Activated CD4-positive, CD25-positive, alpha-beta regulatory T cell treated with anti-CD3 and anti-CD28 coated beads, Interleukin-2, amount 50 U/mL, for 24 hours (primary cell): ENCODE measurements at places on chromosomes 16 and 17.

- no peak for ATAC-seq
Observed at GRCh38 chr17:38747463-38748148, 530 bp downstream of the PCGF2 start.

- ATAC-seq, result no peak
Observed at GRCh38 chr16:10205688-10206087, 23.5 kb upstream of the GRIN2A start.

- no peak for ATAC-seq
Observed at GRCh38 chr17:62923258-62924150, 42.5 kb upstream of the TANC2 start.

- no peak for ATAC-seq
Observed at GRCh38 chr16:27977966-27978365, 85.5 kb downstream of the GSG1L start.

GRCh38 chr17:32746280-32746679 lies 130.6 kb downstream of the MYO1D start:
- no peak for ATAC-seq

DNA sequence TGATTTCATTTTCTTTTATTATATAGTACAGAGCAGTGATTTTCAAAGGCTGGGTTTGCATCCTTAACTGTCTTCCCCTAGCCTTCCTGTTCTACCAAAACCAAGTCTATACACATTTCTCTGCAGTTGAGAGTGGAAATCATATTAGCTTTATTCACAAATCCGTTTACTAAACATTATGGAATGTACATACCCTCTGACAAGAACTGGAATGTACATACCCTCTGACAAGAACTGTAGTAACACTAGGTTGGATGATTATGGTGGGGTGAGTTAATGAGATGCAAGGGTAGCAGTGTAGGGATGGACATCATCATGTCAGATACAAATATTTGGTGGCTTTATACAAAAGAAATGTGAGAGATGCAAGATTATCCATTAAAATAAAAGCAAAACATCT lies 154.8 kb downstream of the CYB561 start:
- no peak for ATAC-seq

GRCh38 chr17:32470405-32471167 lies 16.2 kb upstream of the CDK5R1 start:
- ATAC-seq, result no peak

DNA sequence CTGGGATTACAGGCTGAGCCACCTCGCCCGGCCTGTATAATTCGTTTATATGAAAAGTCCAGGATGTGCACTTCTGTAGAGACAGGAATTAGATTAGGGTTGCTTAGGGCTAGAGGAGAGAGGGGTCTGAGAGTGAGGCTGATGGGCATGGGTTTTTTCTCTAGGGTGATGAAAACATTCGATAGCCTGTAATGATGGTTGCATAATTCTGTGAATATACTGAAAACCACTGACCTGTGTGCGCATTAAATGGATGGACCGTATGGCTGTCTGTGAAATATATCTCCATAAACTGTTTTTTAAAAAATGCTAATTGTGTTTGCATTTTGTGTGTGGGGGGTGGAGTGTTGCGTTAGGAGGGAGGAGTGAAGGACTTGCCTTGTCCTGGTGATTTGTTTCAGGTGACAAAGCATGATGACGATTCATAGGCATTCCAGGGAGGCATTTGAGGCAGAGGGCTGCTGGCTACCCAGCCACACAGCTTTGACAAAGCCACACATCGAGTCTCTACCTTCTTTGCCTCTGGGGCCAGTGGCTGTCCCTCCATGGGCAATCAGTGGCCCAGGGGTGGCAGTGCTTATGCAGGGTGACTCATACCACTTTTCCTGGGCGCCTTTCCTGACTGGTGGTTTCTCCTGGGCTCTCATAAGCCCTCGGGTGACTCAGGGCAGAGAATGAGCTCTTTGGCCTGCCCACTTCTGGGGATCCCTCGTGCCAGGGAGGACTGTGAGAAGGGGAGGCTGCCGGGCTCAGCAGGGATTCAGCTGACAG lies 148.5 kb upstream of the WSCD1 start:
- no peak for ATAC-seq

- ATAC-seq, result no peak
Observed at GRCh38 chr16:56369202-56369601, 56.1 kb downstream of the AMFR start.

GRCh38 chr16:66859397-66860068 lies 15.3 kb downstream of the CA7 start:
- ATAC-seq, result no peak

DNA sequence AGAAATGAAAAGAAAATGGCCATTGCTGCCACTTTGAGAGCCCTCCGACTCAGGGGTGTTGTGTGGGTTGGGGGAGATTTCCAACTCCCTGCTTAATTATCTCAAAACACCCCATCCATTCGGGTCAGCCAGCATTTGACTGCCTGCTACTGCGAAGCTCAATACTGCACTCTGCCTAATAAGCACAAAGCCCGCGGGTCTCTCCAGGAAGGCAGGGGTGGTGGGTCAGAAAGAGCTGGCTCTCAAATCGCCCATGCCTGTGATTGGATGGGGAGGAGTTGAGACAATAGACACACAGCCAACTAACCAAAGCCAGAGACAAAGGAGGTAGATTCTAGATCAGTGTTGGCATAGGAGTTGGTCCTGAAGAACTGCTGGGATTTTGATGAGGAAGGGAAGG lies 2.3 kb upstream of the XAF1 start:
- ATAC-seq, result no peak

- no peak for ATAC-seq
Observed at GRCh38 chr16:4332083-4332482, 16.2 kb downstream of the GLIS2 start.

DNA sequence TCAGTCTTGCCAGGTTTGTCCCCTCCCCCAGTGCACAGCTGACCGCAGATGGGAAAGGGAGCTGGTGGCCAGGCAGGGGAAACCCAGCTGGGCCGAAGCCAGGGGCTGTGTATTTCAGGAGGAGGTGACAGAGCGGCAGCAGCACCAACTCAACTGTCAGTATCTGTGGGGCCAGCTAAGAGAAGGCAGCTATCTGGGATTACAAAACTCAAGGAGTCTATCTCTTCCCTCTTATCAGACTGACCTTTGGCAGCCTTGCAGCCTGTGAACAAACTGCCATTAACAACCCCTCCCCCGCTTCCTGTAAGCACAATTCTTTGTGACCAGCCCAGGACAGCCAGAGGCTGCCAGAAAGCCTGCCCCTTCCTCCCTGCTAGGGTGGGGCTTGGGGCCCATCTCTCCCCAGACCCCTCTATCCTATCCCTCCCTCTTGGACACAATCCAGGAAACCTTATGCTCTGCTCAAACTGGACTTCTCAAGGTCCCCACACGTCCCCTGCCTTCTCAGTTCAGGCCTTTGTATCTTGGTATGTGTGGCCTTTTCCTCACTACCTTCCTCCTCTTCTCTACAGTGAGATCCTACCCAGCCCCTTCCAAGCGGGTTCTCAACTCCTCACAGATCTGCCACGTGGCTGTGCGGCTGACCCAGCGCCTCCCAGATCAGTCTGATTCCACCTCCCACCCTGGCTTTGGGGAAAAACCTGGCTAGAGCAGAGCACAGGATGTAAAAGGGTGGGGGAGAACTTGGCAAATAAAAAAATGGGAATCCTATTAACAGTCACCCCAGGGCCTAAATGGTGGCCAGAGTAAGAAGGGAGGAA lies 10.5 kb downstream of the ST3GAL2 start:
- peak; percentile 67 for ATAC-seq

GRCh38 chr17:80024206-80024972 lies 11.3 kb downstream of the TBC1D16 start:
- no peak for ATAC-seq

DNA sequence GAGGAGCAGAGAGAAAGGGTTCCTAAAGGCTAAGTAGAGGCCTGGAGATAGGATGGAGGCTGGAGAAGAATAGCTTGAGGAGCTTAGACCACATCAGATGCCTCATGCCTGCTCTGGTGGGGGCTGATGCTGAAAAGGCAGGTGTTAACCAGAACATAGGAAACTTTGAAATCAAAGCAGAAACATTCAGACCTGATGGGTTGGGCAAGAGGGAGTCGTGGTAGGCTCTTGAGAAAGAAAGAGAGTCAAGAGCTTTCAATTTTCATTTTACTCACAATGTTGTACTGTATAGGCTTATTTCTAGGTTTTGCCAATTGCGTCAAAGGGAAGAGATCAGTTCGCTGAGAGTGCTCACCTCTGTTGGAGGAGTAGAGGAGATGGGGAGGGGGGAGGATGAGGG lies 406.6 kb upstream of the SALL1 start:
- no peak for ATAC-seq

DNA sequence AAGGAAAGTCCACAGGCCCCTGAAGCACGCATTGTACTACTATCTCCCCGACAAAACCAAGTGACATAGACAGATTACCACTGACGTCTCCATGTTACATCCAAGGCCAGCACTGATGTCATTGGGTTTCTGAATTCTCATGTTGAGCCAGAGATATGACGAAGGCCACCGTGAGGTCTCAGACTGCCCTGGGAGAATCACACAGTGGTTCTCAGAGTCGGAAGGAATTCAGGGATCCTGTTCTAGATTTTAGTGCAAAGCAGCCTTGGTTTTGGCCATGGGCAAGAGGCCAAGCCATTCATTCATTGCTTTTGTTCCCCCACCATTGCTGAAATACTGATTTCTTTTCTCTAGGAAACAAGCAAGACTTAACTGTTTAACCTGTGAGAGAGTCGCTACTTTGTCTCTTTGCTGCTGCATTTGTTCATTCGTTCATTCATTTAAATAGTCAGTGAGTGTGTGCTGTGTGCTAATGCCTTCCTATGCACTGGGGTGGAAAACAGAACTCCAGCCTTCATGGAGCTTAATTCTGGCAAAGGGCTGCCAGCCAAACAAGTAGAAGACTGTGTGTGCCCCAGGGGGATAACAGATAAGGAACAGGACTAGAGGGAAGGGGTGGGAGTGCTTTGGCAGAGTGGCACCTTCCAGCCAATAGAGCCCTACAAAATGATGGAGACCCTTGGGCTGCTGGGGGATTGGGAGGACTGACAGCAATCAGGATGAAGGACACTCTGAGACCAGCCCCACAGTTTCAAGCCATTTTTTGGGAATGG lies 222.3 kb downstream of the MSI2 start:
- no peak for ATAC-seq

GRCh38 chr16:8694795-8695728 lies 20.6 kb downstream of the ABAT start:
- no peak for ATAC-seq

DNA sequence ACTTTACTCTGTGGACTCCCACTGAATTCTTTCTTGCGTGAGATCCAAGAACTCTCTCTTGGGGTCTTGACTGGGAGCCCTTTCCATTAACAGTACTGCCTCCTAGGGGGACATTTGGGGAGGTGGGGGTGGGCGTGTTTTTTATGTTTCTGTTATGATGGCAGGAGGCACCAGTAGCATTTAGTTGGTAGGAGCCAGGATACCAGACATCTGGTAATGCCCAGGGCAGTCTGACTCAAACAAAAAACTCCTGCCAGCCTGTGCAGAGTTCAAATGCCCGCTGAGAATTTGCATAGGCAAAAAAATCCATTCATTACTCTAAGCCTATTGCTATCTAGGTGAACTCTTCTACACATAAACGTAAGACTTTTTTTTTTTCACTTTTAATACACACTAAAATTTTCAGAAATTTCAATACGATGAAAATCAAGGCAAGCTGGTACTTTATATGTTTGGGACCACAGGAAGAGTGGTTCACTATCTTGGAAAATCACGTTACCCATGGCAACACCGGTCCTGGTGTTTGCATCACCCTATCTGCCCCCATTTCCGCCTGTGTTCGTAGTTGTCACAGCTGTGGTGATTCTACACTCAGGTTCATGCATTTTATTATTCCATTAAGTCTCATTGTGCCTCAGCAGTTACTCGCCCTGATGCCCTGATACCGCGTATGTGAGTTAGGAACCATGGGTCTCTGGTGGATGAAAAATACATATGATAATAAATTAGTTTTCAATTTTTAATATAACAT lies 121.1 kb upstream of the XYLT1 start:
- no peak for ATAC-seq

GRCh38 chr17:14372905-14373613 lies 72.2 kb downstream of the HS3ST3B1 start:
- ATAC-seq, result no peak

GRCh38 chr17:82374626-82375331 lies 3.2 kb downstream of the UTS2R start:
- no peak for ATAC-seq

DNA sequence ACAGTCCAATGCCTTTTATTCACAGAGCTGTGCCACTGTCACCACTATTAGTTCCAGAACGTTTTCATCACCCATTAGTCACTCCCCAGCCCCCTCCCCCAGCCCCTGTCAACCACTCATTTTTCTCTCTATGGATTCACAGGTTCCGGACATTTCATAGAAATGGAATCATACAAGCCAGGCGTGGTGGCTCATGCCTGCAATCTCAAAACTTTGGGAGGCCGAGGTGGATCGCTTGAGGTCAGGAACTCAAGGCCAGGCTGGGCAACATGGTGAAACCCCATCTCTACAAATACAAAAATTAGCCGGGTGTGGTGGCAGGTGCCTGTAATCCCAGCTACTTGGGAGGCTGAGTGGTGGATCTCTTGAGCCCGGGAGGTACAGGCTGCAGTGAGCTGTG lies 759 bp upstream of the PAM16 start:
- no peak for ATAC-seq

DNA sequence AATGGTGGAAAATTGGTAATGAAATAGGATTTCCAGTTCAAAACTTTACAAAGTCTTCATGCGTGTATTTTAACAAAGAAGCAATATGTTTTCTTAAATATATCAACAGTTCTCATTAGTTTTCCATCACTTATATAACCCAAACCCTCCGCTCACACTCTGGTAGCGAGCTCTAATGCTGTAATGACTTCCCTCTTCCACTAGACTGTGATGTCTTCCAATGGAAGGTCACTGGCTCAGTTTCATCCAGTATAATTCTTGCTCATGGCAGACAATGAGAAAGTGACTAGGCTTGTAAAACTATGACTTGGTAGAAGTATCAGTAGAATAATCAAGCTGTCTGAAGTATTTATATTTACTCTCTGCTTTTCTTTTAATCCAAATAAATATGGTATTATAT lies 32.8 kb downstream of the NETO2 start:
- ATAC-seq, result no peak

- ATAC-seq, result no peak
Observed at GRCh38 chr17:41976142-41976768, 9.7 kb downstream of the CNP start.

DNA sequence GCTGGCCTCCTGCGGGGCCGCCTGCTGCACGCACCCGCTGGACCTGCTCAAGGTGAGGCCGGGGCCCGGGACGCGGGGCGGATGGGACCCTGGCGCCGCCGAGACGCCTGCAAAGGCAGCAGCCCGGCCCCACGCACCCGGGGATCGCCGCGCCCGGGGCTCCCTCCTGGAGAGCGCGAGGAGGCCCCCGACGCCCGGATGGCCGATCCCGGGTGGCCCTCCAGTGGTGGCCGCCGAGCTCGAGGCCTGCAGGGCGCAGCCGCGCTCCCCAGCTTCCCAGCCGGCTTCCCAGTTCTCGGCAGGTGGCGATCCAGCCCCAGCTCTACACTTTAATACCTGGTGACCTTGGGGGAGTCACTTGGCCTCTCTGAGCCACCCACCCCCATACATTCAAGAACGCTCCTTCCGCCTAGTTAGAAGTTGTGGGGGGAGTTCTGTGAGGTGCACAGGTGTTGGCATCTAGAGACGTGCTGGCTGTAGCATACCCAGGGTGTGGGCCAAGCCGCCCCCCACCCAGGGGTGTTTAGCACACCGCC lies 452 bp downstream of the SLC25A10 start:
- ATAC-seq, result peak; percentile 5

GRCh38 chr17:81110488-81111040 lies 54.7 kb upstream of the PVALEF start:
- no peak for ATAC-seq

GRCh38 chr16:65559846-65560245 lies 438.0 kb upstream of the CDH11 start:
- ATAC-seq, result no peak
